NCI-H1436 (cell line): ENCODE measurements at places on chromosomes 13 and 19.

GRCh38 chr19:13209484-13210338 is 59.5 kb downstream of the IER2 start:
- no peak for DNase-seq

GRCh38 chr13:34611671-34612070 is 330.4 kb upstream of the NBEA start:
- DNase-seq = no peak

GRCh38 chr19:42465827-42466280 is 23.1 kb upstream of the CXCL17 start:
- no peak for DNase-seq

DNA sequence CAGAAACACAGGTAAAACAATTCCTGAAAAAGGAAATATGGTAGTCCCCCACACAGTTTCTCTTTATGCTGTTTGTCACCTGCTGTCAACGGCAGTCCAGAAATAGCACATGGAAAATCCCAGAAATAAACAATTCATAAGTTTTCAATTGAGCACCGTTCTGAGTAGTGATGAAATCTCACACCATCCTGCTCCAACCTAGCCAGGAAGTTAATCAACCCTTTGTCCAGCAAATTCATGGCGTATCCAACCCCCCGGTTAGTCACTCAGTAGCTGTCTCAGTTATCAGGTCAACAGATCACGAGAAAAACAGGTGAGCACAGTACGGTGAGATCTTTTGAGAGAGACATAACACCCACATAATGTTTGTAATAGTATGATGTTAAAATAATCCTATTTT is 74.2 kb downstream of the TUBGCP3 start:
- no peak for DNase-seq

- DNase-seq = no peak
Measured at GRCh38 chr19:3250675-3251074, 26.2 kb downstream of the CELF5 start.

GRCh38 chr13:26988059-26988769 is 183.4 kb downstream of the USP12 start:
- no peak for DNase-seq

DNA sequence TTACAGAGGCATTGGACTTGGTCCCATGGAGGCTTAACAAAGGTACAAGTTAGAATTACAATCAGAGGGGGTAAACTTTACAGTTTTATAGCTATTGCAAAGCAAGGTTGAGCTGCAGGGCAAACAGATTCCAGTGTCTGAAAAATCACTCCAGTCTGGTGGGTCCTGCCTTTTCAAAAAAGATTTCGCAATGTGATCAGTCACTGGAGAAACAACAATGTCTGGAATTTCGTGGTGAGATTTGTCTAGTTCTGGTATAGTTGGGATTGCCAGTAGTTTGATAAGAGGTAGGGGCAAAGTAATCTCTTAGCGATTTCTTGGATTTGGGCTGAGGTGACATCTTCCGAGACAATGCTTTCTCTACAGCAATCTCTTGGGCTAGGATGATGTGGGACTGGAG is 1198.2 kb upstream of the PCDH9 start:
- no peak for DNase-seq

GRCh38 chr19:35026418-35026817 is 3.9 kb upstream of the SCN1B start:
- no peak for DNase-seq

DNA sequence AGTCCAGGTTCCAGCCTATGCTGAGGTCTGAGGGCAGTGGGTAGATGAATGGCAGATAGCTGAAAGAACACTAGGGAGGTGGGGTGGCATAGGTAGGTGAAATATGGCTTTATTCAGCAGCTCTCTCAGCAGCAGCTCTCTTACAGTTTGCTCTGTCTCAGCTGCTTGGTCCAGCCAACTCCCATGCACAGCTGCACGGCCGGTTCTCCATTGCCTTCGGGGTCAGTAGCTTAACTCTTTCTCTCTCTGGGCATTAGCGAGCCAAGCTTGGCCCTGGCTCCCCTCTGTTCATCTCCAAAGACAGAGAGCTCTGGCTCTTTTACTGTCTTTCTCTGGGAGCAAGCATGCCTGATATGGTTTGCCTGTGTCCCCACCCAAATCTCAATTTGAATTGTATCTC is 151.9 kb downstream of the MYO16 start:
- DNase-seq = no peak

GRCh38 chr19:2603334-2603733 is 99.2 kb downstream of the GNG7 start:
- no peak for DNase-seq

GRCh38 chr19:633786-634639 is 676 bp upstream of the POLRMT start:
- DNase-seq = no peak

DNA sequence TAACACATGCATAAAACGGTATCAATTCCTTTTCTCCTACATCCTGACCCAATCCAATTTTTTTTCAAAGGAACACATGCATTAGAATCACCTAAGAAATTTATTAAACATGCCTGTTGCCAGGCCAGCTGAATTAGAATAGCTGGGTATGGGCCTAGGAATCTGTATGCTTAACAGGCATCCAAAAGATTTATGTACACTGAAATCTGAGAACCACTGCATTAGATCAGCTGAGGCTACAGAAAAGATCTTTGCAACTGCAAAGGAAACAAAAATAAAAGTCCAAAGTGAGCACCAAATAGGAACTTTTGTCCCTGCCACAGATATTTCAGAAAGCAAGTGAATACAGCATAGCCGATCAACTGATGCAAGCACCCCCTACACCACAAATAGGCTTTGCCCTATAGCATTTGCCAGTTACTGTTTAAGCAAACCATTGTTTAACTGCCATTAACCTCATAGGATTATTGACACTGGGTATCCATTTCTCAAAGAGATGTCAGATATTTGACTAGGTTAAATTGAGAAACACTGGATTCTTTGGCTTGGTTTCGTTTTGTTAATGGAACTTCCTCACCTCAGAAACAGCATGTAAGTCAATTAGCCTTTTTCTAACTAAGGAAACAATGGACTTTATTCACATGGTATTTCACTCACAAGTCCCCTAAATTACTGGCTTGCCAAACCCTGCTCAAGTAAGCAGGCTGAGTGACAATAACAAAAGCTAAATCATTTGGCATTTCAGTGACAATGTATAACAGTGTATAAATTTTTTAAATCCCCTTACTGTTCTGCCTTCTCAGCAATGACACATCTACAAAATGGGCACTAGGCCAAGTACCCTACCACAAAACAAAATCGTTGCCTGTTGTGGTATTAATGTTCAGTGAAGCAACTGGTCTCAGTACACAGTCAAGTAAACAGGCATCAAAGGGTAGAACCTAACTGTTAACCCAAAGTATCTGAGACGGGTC is 67.8 kb downstream of the SUCLA2 start:
- no peak for DNase-seq

- DNase-seq = no peak
Measured at GRCh38 chr13:97582170-97582569, 148.2 kb downstream of the RAP2A start.

DNA sequence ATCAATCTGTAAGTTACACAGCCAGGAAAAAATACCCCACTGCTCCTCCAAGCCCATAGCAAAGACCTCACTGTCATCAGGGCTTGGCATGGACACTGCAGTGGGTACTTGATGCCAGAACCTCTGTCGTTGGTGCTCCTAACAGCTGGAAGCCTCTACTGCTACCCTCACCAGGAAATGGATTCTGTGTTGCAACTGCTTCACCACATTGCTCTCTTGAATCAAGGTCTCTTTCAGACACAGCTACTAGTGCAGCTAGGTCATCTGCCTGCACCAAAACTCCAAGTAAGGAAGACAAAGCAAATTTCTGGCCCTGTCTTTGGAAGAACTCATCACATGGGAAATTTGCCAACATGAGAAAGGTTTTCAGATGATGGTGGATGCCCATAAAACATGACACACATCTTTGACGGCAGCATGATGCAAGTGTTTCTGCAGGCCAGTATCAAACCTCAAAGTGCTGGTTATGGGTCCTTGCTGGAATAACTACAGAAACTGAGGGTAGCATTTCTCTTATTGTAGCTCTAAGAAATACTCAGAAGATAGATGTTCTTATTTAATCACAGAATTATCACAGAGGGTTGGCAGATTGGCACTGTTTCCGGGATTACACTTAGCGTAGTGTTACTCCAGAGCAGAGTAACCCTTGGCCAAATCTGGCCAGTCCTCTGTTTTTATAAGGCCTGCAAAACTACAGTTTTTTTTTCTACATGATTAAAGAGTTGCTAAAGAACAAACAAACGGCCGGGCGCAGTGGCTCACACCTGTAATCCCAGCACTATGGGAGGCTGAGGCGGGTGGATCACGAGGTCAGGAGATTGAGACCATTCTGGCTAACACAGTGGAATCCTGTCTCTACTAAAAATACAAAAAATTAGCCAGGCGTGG is 12.9 kb upstream of the PCCA start:
- DNase-seq = no peak

- DNase-seq = no peak
Measured at GRCh38 chr19:10086591-10087192, 575 bp downstream of the SHFL start.

DNA sequence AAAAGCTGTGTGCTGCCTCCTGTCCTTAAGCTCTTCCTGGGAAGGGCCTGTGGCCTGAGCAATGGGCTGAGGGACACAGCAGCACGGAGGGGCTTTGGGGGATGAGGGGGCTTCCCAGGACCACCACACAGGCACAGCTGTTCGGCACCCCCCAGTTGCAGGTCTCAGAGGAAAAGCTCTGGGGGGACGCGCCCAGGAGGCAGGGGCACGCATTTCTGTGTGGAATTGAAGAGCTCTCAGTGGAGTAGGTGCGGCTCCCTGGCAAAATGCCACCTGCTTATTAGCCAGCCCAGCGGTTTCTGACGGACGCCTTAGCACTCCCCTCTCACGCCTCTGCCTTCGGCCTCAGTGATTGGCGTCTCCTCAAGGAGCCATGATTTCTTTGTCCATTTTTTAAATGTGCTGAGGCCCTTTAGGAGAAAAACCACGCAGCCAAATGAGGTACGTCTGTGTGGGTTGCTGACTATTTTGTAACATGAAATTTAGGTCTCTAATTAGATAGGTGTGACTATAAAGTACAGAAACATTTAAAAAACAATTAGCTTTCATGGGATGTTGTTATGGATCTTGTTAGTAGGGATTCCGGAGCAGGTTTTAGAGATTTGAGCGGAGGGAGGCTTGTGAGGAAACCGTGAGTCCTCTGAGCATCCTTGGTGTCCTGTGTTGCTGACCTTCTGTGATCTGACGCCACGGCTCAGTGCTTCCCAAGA is 4.0 kb downstream of the MCF2L start:
- DNase-seq = peak; percentile 45

DNA sequence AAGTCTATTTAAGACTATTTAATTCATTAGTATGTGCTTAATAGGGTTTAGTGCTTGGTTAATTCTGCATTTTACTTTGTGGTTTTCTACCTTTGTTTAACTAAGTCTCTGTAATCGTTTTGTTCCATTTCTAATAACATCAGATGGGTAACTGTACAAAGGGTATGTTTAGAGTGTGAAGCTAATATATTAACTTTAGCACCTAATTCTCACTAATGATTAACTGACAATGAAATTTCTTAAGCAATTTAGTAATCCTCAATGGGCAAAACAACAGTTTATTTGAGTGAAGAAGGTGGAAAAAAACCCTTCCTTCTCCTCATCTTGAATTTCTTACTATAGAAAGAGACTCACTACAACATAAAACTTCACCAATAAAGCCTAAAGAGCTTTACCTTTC is 448.1 kb upstream of the MIR17HG start:
- no peak for DNase-seq

GRCh38 chr19:41847351-41848105 is 2.7 kb downstream of the DMRTC2 start:
- DNase-seq = no peak

GRCh38 chr13:97962887-97963286 is 9.4 kb downstream of the IPO5 start:
- no peak for DNase-seq

DNA sequence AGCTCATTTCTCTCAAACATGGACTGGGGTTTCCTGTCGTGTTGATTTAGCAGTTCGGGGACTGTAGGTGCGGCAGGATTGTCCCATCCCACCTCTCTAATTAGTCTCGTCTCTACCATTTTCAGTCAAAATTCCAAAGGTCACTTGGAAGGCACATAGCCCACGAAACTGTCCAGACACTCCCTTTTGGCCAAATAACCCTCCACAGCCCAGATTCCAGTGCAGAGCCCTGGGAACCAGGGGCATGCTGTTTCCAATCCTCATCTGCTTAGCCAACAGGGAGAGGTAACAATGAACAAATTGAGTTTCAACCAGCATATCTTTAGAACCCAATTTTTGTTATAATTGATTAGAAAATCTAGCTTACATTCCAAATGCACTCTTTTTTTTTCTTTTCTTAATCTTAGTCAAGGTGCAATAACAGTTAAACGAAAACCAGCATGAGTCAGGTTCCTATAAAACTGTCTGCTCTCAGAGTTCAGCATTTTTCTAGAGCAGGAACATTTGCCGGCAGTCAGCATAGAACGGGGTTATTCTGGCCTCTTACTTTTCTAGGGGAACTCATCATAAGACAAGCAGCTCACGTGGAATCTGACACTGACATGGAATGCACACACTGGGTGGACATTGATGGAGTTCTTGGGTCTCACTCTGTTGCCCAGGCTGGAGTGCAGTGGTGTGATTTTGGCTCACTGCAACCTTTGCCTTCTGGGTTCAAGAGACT is 14.4 kb upstream of the CEBPA start:
- no peak for DNase-seq

DNA sequence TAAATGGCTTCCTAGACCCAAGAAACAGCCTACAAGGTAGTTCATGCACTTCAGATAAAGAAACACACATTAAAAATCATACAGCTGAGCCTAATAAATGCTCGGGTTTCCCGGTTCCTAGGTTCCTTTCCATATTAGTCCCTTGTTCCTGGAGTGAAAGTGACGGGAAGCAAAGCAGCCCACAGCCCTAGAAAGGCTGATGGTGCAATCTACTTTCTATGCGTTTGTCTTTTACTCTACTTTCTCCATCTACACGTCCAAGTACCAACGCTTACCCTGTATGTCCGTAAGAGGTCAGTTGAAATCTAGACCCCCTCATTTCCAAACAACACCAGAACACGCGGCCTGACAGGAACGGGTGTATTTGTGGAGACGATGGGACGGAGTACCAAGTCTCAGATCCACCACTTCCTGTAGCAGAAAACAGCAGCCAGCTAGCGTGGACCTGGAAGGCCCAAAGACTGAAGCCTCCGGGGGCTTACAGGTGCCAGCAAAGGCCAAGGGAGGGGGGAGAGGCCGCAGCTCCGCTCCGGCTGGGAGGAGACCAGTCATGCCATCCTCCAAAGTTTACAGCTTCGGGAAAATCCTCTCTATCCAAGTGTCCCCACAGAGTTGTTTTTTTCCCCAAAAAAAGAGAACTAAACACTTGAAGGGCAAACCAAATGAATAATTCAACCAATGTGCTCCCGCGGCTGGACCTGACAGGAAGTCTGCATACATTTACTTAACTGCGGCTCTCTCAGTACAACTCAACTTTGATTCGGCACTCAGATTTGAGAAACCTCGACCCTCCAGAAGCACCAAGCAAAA is 34.1 kb downstream of the STK24 start:
- no peak for DNase-seq

GRCh38 chr19:51712461-51713081 is 11.2 kb downstream of the HAS1 start:
- DNase-seq = peak; percentile 57

DNA sequence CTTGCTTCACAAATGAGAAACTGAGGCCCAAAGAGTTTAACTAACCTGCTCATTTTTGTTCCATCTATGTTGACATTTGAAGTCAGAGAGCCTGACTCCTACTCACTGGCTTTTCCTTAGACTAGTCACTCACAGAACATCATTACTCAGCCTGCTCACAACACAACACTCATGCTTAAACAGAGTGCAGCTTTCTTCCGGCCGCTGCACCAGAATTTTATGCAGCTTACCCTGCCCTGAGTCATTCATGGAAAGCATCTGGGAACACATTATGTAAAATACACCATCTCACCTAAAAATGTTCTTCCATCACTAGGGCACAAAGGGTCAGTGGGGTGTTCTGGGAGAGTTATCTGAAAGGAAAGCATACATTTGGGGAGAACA is 303.4 kb downstream of the SPRY2 start:
- DNase-seq = no peak
